Endothelial cell (in vitro differentiated cells): ENCODE measurements at places on chromosomes 11 and 22.

DNA sequence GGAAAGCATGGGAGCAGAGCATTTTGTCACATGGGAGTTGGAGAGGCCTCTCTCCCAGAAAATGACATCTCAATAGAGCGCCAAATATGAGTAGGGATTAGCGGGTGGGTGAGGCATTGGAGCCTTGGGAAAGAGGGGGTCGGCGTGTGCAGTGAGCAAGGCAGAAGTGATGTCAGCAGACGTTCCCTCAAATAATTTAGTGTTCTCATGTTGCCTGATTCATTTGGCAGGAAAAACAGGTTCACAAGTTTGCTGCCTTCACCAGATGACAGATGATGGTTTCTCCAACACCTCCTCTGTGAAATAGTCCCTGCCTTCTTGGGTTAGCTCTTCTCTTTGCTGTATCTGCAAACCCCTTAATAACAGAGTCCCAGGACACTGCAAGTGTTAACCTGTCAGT lies 118.5 kb upstream of the ARHGAP20 start:
- no peak for DNase-seq

GRCh38 chr11:8352876-8353505 lies 89.3 kb upstream of the LMO1 start:
- no peak for DNase-seq

DNA sequence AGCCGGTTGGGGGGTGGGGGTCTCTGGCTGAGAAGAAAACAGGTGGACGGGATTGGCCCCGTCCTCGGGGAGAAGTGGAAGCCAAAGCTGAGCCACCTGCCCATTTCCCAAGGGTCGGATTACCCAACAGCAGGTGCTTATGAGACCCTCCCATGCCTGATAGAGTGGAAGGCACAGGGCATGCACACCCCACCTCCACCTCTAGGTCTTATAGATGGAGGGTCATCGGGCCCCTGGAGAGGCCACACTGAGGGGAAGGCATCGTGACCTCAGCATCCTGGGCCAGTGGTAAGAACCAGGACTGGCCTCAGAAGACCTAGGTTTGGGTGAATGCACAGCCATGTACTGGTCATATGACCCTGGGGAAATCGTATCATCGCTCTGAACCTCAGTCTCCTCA lies 85.9 kb downstream of the BUD13 start:
- DNase-seq, result no peak

DNA sequence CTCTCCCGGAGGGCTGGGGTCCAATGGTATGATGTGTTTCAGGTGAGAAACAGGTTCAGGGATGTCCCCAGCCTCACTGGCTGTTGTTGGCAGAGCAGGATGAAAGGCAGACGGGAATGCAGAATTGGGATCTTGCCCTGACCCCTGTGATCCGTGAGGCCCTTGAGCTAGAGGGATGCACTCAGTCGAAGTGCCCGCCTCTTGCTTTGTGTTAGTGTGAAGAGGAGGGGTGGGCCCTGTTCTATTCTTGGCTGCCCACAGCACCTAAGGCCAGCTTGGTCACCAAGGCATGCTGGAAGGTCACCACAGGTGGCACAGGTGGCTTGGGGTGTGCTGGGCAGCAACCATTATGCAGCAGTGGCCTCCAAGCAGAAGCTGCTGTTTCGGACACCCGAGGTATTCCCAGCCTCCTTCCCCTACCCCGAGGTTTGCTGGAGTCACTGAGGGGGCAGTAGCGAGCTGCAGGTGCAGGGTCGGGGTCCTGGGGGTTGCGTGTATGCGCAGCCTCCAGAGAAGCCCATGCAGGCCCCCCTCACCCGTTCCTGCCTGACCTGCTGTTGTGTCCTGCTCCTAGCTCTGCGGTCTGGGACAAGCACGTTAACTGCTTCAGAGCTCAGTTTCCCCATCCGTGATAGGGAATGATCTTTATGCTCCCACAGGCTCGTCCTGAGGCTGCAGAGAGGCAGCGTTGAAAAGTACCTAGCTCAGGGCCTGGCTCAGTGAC lies 13.0 kb downstream of the LRP5 start:
- no peak for DNase-seq

GRCh38 chr11:35141071-35141470 lies 2.1 kb downstream of the CD44 start:
- DNase-seq, result no peak

- DNase-seq, result no peak
These were observed 83.7 kb upstream of the DBX1 start for GRCh38 chr11:20243974-20244373.

DNA sequence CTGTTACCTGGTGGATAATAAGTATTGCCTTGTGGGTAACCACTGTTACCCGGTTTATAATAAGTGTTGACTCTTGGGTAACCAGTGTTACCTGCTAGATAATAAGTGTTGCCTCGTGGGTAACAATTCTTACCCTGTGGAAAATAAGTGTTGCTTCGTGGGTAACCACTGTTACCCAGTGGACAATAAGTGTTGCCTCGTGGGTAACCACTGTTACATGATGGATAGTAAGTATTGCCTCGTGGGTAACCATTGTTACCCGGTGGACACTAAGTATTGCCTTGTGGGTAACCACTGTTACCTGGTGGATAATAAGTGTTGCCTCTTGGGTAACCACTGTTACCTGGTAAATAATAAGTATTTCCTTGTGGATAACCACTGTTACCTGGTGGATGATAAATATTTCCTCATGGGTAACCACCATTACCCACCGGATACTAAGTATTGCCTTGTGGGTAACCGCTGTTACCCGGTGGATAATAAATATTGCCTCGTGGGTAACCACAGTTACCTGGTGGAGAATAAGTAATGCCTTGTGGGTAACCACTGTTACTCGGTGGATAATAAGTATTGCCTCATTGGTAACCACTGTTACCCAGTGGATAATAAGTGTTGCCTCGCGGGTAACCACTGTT lies 8.7 kb upstream of the NXPE4 start:
- DNase-seq, result no peak

DNA sequence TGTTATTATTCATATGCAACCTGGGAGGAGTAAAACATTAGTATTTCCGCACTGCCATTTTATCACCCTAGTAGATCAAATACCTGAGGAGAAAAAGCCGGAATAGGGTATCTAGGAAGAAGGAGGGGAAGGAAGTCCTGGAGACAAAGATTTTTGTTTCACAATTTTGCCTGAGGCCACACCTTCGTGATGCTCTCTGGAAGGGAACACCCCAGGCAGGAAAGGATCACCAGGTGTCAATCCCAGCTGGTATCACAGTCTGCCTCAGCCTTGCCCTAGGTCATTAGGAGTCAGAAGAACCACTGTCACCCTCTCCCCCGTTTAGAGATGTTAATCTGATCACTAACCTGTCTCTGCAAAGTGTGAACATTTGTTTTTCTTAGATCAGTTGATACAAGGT lies 35.4 kb upstream of the IGSF9B start:
- no peak for DNase-seq

DNA sequence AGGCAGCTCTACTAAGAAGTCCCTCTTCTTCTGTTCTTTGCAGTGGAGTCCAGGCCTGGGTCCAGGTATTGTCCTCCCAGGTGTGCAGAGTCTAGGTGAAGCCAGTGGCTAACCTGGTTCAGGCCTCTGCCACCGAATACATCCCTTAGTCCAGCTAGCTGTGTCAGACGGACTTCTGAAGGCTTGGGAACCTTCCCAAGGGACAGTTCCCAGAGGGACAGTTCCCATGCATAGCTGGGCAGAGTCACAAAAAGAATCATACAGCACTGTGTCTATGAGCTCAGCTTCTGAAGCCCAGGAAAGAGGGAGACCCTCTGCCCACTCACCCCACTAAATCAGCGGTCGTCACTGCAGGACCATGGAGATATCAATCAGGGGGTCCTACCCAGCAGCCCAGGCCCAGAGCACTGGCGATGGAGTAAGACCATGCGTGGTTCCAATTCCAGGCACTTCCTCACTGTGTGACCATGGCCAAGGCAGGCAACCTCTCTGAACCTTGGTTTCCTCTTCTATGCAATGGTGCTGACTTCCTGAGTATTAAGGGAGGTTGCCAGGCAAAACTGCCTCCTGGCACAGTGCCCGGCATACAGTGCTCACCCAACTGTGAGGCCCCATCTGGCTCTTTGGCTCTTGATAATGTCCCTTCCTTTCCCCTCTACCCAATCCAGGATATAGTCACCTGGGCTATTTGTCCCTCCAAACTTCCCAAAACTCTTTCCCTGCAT lies 3.4 kb downstream of the MS4A10 start:
- DNase-seq, result no peak

DNA sequence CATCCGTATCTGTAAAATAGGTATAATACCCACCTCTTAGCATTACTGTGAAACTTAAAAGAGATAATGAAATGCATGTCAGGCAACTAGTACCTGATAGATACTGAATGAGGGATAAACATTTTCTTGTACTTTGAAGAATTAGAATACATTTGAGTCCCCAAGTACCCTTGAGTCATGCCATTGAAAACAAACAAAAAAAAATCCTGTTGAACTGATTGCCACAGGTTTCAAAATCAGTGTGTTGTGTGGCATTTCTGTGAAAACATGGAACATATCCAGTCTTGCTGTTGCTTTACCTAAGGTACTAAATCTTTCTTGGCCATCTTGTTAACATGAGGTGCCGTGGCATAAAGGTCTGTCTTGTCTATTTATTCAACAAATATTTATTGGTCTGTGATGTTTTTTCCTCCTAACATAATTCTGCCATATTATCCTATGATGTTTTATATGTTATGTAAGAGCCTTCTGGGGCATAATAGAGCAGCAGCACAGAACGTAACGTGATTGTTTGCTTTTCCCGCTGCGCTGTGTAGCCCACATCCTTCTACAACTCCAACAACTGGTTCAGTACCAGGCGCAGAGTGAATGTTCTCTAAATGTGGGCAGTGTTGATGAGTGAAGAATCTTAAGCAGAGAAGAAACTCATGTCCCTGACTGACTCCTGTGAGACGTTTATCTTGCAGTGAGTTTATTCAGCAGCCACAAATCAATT lies 79.3 kb upstream of the RAB1B start:
- no peak for DNase-seq

DNA sequence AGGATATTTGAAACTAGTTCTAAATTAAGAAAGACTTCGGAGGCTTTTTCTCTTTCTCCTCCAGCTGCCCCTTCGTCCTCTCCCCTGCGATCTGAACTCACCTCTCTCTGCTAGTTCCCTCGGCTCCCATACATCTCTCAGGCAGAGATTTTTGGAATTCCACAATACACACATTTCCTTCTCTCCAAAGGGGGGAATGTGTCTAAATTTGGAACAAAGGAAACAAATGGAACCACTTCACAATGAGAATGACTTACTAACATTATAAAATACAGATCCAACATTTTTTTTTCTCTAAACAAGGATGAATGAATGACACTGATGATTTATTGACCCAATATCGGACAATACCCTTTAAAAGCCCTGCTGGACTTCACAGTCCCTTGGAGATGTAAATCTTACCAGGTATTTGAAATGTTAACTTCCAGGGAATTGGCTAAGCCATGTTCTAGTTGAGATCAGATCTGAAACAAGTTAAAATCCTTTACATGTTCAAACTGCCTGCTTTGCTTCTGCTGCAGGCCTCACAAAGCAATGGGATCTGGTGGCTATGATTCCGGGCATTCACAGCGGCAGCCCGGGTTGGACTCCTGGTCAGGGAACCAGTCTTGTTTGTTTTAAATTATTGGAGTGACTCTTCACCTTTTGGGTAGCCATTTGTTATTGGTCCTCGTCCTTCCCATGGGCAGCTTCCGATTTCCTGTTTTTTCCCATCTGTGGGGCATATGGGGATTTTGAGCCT lies 20.5 kb upstream of the GSTP1 start:
- no peak for DNase-seq

DNA sequence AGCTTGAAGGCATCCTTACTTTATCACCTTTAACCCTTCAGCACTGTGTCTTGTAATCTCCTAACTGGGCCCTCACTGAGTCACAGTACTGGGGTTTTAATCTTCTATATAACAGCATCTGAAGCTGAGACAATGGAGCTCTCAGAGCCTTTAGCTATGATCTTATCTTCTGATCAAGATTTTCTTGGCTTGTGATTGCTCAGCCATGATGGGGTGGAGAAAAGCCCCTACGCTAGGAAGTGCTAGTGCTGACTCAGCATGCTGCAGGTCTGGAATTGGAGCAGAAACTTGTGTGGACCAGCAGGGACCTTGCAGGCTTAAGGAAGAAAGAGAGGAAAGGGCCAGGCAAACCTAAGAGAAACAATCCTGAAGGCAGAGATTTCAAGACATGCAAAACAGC lies 71.7 kb upstream of the EED start:
- DNase-seq, result no peak

- DNase-seq, result no peak
These were observed 189.7 kb upstream of the BLID start for GRCh38 chr11:122305426-122306320.

- DNase-seq, result no peak
These were observed 80.4 kb downstream of the SERGEF start for GRCh38 chr11:17932472-17932871.

GRCh38 chr11:95451261-95451660 lies 220.3 kb upstream of the SESN3 start:
- no peak for DNase-seq

GRCh38 chr11:1772270-1773130 lies 8.8 kb upstream of the CTSD start:
- no peak for DNase-seq

DNA sequence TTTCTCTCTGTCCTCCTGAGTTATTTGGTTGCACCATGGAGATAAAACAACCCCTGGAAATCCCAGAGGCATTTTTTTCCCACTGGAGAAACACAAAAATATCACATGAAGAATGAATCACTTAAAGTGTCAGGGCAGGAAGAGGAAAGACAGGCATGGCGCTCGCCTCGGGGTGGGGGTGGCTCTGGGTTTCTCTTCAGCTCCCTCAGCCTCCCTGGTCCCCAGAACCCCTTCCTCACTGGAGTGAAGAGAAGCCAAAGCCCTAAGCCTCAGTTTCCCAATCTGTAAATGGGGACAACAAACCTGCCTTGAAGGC lies 938 bp downstream of the SHISAL1 start:
- DNase-seq, result no peak

DNA sequence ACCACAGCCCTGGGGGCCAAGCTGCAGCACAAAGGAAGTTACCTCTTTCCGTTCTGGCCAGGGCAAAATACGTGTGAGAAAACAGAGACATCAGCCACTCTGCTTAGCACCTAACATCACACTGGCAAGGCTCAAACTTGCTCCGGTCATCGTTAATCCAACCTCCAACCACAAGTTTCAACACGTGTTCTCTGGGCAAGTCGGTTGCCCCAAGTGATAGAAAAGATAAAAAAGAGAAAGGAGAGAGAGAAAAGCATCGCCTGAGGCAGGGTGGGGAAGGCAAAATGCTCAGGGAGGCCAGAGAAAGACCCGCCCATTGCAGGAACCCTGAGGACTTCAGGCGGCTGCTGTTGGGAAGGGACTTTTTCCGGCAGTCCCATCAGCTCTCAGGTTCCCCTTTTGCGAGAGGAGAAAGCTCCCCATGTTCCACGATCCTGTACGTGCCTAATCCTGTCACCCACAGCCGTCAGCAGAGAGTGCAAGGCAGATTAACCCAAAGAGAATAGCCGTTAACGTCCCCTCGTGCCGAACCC lies 18.5 kb upstream of the B4GALNT4 start:
- no peak for DNase-seq

- DNase-seq, result peak; percentile 78
These were observed 2.5 kb upstream of the CALCA start for GRCh38 chr11:14974515-14975251.

GRCh38 chr22:31289344-31289743 lies 2.9 kb downstream of the PIK3IP1 start:
- no peak for DNase-seq
